ENCODE measurements at places on chromosomes 6 and 20.
A peak's percentile ranks its signal among the peaks of the same experiment; 100 is the strongest.

- DNase-seq: no peak
Measured at GRCh38 chr6:145506565-145506964, 228.8 kb downstream of the EPM2A start.

DNA sequence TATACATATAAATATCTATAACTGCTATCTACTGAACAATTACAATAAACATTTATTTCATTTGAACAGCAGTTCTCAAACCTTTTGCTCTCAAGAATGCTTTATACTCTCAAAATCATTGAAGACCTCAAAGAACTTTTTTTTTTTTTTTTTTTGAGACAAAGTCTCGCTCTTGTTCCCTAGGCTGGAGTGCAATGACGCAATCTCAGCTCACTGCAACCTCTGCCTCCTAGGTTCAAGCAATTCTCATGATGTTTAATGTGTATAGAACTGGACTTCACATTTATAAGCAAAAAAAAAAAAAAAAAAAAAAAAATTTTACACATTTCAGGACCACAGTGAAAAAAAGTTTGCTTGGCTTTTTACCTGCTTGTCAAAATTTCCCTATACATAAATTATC is 11.7 kb downstream of the UBE2V1 start:
- DNase-seq: no peak

DNA sequence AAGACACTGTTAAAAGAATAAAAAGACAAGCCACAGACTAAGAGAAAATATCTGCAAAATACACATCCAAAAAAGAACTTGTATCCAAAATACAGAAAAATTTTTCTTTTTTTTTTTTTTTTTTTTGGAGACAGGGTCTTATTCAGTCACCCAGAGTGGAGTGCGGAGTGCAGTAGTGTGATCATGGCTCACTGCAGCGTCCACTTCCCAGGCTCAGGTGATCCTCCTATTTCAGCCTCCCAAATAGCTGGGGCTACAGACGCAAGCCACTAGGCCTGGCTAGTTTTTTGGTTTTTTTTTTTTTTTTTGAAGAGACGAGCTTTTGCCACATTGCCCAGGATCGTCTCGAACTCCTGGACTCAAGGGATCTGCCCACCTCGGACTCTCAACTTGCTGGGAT is 3.1 kb downstream of the ZUP1 start:
- no peak for DNase-seq

- DNase-seq: peak; percentile 92
Measured at GRCh38 chr20:35318502-35319157, 26.4 kb upstream of the FAM83C start.

GRCh38 chr6:146041282-146041681 is 12.4 kb downstream of the GRM1 start:
- no peak for DNase-seq

- no peak for DNase-seq
Measured at GRCh38 chr20:24131281-24131680, 142.7 kb upstream of the GGTLC1 start.

DNA sequence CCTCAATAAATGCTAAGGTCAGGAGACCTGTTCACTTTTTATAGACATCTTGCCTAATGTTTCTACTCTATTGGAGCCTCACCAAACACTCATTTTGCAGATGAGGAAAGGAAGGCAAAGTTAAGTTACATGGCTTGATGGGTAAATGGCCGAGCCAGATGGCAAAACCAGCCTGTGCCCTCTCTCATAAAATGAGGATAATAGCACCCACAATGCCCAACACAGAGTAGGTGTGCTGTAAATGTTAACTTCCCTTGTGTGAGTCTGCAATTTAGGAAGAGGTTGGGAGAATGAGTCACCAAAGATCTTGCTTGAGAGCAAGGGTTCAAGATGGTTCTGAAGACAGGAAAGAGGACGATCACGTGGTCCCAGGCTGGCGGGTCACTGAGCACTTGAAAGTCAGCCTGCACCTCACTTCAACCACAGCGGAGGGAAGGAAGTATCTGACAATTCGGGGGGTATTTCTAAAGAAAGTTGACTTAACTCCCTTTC is 3.3 kb downstream of the KCNK5 start:
- no peak for DNase-seq

DNA sequence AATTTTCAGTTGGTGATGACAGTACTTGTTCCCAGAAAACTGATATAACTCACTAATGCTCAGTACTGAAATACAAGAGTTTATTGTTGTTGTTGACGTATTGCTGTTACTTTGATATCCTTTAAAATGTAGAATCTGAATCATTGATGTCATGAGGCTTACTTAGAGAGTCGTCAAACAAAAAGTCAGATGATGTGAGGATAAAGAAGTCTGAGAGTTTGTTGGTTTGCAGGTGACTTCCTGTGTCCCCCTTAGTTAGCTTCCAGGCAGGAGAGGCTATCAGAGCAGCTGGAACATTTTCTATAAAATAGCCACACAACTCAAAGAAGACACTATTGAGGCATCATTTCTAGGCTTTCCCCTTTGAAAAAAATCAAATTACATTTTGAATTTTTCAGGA is 97.9 kb downstream of the ADGRG6 start:
- DNase-seq: no peak

DNA sequence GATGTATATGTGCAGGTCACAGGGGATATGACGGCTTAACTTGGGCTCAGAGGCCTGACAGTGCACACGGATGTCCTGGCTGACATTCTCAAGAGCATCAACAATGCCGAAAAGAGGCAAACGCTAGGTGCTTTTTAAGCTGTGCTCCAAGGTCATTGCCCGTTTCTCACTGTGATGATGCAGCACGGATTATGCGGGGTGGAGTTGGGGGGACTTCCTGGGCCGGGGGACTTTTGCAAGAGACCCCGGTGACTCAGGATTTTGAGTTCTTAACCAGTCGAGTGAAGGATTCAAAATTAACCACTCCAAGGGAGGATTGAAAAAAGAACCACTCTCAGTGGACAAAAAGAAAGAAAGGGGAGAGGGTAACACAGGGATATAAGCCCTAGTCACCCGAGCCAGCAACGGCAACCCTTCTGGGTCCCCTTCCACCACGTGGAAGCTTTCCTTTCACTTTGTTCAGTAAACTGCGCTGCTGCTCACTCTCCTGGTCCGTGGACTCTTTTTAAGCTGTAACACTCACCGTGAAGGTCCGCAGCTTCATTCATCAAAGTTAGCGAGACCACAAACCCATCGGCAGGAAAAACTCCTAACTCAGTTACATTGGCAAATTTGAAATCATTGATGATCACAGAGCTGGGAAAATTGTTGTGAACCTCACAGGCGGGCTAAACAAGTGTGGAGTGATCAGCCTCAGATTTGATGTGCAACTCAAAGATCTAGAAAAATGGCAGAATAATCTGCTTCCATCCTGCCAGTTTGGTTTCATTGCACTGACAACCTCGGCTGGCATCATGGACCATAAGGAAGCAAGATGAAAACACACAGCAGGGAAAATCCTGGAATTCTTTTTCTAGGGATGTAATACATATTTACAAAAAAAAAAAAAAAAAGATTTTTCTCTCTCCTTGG is 199.3 kb downstream of the ARID1B start:
- DNase-seq: no peak

GRCh38 chr6:1125297-1125696 is 186.6 kb upstream of the FOXQ1 start:
- no peak for DNase-seq

GRCh38 chr6:163179061-163179460 is 235.5 kb upstream of the QKI start:
- DNase-seq: no peak

DNA sequence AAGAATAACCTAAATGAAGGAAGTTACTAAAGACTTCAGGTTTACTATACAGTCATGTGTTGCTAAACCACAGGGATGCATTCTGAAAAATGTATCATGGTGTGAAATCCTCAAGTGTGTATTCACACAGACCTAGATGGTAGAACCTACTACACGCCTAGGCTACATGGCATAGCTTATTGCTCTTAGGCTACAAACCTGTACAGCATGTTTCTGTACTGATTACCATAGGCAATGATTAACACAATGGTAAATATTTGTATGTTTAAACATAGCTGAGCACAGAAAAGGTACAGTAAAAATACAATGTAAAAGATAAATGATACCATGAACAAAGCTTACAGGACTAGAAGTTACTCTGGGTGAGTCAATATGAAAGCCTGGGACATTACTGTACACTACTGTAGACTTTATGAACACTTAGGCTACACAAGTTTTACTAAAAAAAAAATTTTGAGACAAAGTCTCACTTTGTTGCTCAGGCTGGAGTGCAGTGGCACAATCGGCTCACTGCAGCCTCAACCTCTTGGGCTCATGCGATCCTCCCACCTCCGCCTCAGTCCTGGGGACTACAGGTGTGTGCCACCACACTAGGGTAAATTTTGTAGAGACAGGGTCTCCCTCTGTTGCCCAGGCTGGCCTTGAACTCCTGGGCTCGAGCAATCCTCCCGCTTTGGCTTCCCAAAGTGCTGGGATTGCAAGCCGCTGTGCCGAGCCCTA is 36.0 kb downstream of the ADNP start:
- DNase-seq: no peak

- no peak for DNase-seq
Measured at GRCh38 chr6:128417698-128418097, 102.7 kb downstream of the PTPRK start.

GRCh38 chr20:49750611-49751396 is 37.1 kb upstream of the B4GALT5 start:
- no peak for DNase-seq

GRCh38 chr6:1070085-1070521 is 241.8 kb upstream of the FOXQ1 start:
- DNase-seq: no peak

- no peak for DNase-seq
Measured at GRCh38 chr20:14664101-14664500, 326.7 kb upstream of the FLRT3 start.

DNA sequence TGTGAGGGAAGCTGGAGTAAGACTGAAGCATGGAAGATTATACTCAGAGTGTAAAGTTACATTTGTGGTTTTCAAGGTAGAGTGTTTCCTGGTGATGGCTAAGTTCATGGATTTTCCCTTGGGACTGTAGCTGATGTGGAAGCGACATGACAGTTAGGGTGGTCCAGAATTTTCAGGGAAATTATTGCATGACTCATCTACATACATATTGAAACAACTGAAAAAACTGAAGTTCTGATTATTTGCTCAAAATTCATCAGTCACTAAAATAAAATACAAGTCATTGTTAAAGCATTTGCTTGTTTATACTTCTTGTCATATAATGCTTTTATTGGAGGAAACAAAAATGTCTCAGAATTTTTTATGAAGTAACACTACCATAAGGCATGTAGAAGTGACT is 700.0 kb downstream of the RFPL4B start:
- DNase-seq: no peak

- no peak for DNase-seq
Measured at GRCh38 chr6:138101946-138102731, 5.1 kb downstream of the PERP start.

- no peak for DNase-seq
Measured at GRCh38 chr6:37866590-37867507, 47.3 kb downstream of the ZFAND3 start.

DNA sequence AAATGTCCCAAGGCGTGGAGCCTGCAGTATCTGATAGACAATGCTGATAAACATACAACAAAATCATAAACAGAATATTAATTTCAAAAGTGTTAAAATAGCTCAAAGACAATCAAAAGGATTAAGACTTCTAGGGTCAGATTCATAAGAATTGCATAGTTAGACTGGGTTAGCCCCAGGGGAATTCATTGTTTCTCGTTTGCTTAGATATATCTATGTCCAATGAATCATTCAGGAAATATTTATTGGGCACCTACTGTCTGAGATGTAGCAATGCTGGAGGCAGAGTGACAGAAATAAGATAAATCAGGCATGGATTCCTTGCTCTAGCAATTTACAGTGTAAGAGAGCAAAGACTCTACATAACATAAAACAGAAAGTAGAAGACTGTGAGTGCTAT is 124.4 kb upstream of the PRL start:
- DNase-seq: peak; percentile 22

- no peak for DNase-seq
Measured at GRCh38 chr6:132570221-132570777, at the start of gene TAAR6. TSS of gene TAAR6 (plus strand) at chr6:132570322. CDS start at chr6:132570322, 0 bp downstream.

DNA sequence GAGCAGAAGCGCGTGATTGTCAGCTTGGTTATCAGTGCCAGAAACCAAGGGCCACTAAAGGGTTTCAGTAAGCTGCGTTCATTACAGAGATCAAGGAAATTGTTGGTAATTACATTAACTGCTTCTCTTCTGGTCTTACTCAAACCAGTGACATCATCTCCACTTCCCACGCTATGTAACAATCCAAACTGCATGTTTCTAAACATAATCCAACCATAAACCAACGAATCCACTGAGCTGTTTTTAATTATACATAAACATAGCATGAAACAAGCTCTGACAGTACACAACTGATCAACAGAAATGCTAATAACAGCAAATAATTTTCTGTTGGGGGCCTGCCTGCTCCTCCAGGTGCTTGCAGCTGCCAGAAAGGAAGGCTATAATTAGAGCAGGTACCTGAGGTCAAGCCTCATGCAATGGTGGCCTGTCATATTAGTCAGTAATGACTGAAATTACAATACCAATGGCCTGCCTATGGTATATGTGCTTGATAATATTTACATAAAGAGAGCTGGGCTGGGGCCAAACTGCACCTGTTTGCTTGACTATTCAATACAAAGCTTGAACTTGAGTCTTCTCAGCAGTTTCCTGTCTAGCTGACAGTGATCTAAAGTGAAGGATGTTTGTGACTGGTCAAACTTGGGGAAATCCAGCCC is 40.1 kb downstream of the ILRUN start:
- no peak for DNase-seq

DNA sequence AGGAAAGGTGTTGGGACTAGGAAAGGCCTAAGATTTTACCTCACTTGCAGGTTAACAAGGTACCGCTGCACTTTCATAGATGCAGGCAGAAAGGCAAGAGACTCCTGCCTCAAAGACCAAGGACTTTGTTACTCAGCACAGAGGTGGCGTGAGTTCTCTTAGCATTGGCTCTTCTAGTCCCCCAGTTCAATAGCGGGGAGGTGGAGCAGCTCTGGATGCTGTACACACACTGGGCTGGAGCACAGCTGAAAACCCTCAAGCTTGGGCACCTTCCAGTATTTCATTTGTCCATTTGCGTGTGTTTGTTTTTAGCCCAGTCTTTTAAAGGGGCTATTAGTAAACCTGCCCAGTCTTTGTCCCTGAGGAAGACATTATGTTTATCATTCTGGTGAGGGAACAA is 345.2 kb downstream of the FARS2 start:
- no peak for DNase-seq

DNA sequence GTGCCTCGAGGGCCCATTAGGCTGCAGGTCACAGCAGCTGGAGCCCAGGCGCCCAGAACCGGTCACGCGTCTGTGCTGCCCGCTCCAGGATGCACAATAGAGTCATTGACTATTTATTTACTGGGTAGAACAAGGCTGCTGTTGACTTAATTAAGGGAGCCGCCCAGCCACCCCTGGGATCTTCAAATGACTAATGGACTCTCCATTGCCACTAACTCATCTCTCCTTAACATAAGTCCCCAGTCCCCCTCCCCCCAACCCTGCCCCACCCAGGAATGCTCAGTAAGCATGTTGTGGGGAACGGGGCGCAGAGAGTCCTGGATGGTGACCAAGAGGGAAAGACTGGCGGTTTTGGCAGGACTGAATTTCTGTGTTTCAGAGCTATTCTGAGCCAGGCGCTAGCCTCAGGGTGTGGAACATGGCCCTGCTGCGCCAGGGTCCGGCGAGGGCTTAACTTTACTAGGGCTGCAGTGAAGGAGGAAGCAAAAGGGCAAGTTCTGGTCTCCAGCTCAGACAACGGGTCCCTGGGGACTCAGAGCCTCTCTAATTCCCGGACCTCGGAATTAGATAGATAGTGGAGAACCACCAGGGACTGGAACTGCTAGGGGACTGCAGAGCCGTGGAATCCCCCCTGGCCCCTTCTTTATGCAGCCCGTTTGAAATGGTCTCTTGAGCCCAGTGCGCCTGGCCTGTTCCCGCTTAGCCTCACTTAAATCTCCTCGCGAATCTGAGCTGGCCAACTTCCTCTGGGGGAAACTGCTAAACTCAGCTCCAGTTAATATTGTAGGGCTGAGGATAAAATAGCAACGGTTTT is 1.5 kb upstream of the GRIK2 start:
- DNase-seq: no peak
